ENCODE measurements at places on chromosomes 1 and 21. TPM values are rescaled to one million over a fixed set of nuclear protein-coding genes. Genes with fewer than 3 reads are reported as not detected.

S100A11 gene
- polyA plus RNA-seq, result 140 TPM

PTPN22 gene
- polyA plus RNA-seq, result 41.1 TPM

RHOU gene
- polyA plus RNA-seq, result not detected

ZMYND12 gene
- polyA plus RNA-seq, result 0.39 TPM

GRHL3 gene
- not detected for polyA plus RNA-seq

C1QA gene
- polyA plus RNA-seq, result not detected
